ENCODE measurements at places on chromosomes 16 and 17. TPM values are rescaled to one million over a fixed set of nuclear protein-coding genes. Genes with fewer than 3 reads are reported as not detected.

Gene TMC5
- total RNA-seq: not detected

Gene KCNH4
- not detected for total RNA-seq

Gene TEKT5
- not detected for total RNA-seq

Gene CHST6
- under 0.01 TPM for total RNA-seq

Gene PRKCA
- total RNA-seq: 60.5 TPM

Gene SLC5A10
- total RNA-seq: not detected

Gene CFAP20
- total RNA-seq: 34.5 TPM

Measured in fibroblast of villous mesenchyme (primary cell).